ENCODE measurements at places on chromosomes 1 and 21.

- no peak for ATAC-seq
Measured at GRCh38 chr1:71967670-71968069, 314.7 kb downstream of the NEGR1 start.

- ATAC-seq, result no peak
Measured at GRCh38 chr1:119004781-119005180, 16.6 kb upstream of the TBX15 start.

- ATAC-seq, result no peak
Measured at GRCh38 chr21:21076491-21076890, 78.3 kb downstream of the NCAM2 start.

DNA sequence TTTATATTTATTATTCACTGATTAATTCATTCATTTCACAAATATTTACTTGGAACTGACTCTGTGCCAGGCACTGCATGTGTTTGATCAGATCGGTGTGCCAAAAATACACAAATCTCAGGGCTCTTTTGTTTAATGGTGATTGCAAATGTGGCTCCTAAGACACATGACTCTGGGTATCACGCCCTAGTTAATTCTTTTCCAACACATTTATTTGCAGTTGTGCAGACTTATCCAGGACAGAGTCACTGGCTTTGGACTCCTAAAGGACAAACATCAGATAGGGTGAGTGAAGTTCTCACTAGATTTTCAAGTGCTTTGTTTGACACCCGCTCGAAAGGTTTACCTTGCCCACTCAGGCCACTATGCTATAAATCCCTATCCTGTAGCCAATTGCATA is 335.5 kb downstream of the BARHL2 start:
- ATAC-seq, result no peak

GRCh38 chr1:202220733-202221132 is 27.1 kb downstream of the LGR6 start:
- no peak for ATAC-seq

DNA sequence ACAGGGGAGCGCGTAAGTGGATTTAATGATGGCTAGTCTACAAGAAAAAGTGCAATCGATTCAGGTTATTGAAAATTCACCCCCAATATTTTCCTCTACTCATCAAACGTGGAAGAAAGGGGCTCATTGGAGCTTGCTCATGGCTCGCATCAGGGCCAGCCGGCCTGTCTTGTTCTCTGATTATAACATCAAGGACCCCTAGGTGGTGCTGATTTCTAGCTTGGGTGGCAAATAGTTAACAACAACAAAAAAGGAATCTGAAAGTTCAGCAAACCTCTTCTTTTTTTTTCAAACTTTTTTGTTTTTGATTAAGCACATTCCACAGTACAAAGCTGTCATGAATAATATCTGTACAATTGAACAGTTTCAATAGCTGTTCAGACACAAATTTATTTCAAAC is 35.8 kb upstream of the SOD1 start:
- ATAC-seq, result no peak

DNA sequence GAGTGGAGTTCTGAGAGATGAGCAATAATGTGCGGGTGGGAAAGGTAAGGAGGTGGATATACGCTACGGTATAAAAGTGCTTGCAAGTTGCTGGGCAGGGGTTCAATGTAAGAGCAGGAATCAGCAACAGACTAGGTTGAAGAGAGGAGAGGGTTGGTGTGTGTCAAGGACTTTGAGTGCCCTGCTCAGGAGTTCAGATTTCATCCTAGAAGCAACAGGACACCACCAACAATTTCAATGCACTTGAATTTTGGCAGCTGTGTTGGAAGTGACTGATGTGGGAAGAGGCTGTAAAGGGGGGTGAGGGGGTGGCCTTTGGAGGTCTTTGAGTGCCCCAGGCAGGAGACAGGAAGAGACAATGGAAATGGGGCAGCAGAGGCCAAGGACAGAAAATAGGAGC is 57.3 kb downstream of the RHOU start:
- ATAC-seq, result no peak

DNA sequence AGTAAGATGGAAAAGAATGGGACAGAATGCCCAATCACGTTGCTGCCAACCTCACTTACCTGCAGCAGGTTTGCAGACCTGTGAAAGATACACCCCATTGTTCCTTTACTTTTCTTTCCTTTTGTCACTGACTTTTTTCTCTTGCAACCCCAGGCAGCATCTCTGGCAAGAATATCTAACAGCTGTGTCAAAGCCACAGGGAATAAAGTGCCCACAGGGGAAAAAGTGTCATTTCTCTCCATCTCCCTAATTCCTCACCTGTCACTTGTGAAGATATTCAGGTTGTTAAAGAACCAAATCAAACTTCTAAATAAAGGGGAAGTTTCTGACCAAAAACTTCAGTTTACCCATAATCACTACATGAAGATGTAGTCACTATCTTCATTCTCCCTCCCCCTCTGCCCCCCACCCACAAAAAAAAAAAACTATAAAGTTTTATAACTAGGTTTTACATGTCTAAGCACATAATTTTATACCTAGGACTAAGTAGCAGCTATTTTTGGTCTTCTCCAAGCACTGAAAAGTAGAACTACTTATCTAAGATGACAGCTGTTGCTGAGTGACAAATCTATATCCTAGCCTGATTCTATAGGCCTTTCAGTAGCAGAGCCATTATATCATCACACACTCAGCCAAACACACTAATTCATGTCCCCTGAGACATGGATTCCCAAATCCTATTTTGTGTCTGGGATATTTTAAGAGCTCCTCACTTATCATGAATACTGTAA is 54.9 kb downstream of the TBX15 start:
- ATAC-seq, result no peak

DNA sequence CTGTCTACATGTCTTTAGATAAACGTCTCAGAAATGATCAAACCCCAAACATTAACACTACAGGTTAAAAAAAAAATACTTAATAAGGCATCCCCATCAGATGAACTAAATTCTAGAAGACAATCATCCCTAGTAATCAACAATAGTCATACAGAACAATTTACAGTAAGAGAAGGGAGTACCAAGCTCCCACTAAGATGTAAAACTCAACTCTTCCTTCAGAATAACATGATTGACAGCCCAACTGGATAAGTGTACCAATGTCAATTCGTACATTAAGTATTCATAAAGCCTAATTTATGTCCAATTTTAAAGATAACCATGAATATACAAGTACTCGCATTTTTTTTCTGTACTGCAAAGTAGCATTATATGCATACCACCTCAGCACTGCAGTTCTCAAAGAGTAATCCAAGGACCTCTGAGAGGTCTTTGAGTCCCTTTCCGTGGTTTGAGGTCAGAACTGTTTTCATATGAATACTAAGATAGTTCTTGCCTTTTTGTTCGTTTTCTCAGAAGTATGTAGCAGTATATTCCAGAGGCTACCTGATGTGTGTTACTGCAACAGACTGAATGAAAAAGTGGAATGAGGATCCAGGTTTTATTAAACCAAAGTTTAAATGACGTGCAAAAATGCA is 6.6 kb downstream of the SCAF4 start:
- ATAC-seq, result no peak

DNA sequence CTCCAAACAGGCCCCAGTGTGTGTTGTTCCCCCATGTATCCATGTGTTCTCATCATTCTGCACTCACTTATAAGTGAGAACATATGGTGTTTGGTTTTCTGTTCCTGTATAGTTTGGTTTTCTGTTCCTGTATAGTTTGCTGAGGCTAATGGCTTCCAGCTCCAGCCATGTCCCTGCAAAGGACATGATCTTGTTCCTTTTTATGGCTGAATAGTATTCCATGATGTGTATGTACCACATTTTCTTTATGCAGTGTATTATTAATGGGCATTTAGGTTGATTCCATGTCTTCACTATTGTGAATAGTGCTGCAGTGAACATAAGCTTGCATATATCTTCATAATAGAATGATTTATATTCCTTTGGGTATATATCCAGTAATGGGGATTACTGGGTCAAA is 111.8 kb downstream of the MAN1A2 start:
- ATAC-seq, result no peak

GRCh38 chr1:150895618-150896017 is 8.7 kb downstream of the CTXND2 start:
- no peak for ATAC-seq

GRCh38 chr1:99970713-99971255 is 988 bp downstream of the SLC35A3 start:
- ATAC-seq, result no peak

DNA sequence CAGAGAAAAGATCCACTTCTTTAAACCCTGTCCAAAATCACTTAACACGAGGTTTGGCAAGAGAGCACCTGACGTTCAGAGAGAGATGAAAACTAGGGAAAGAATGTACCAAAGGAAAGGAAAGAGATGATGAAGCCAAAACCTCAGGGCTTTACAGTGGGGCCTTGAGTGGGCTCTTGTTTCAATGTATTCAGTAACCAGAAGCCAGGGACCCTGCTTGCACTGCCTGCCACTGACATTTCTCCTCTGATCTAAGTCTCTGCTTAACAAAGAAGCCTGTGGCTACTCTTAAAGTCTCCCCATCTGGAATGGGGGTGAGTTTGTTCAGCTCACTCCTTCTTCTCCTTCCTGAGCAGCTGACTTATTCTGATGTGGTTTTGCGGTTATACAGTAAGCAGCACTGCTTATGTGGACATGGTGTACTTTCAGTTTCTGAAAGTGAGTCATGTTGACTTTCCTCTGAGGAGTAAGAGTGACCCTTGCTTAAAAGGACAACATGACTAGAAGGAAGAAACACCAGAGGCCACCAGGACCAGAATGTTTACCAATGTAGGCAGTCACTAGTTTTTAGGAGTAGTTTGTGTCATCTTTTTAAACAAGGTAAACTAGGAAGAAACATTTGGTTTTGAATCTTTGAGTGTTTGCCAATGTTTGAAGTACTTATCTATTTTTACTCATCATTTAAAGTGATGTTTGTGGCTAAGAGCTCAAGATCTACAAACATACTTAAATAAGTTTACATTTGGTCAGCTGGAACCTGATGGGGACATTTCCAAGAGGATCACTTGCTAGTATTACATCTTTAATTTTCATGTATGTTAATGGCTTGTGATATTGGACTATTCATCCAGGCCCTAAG is 87.4 kb downstream of the FASLG start:
- ATAC-seq, result peak; percentile 89

- ATAC-seq, result no peak
Measured at GRCh38 chr1:8947127-8947691, 1.5 kb downstream of the CA6 start.

DNA sequence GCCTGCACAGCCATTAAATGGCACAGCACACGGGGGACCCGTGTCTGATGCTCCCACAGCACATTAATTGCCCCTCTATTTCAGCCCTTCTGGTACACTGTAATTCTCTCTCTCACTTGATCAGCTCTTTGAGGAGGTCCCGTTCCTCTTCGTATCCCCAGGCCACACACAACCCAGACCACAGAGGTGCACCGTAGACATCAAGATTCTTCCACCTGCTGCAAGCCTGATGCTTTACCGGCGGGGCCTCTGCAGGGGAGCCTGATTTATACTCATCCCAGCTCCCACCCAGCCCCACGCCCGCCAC is 759 bp downstream of the SMYD3 start:
- peak; percentile 14 for ATAC-seq

GRCh38 chr1:116574581-116575291 is 3.9 kb upstream of the CD58 start:
- no peak for ATAC-seq

GRCh38 chr1:43931711-43932660 is 1.6 kb upstream of the ARTN start:
- no peak for ATAC-seq

- ATAC-seq, result no peak
Measured at GRCh38 chr1:118023199-118023598, 93.7 kb downstream of the WDR3 start.

GRCh38 chr1:28675924-28676257 is 7.3 kb downstream of the GMEB1 start:
- ATAC-seq, result no peak

- ATAC-seq, result peak; percentile 78
Measured at GRCh38 chr21:39518055-39518846, 66.5 kb downstream of the SH3BGR start.

- ATAC-seq, result no peak
Measured at GRCh38 chr1:53687426-53687825, 51.5 kb downstream of the GLIS1 start.

GRCh38 chr1:9127395-9128165 is 1.3 kb downstream of the GPR157 start:
- ATAC-seq, result no peak

- ATAC-seq, result no peak
Measured at GRCh38 chr1:226579781-226580323, 31.3 kb downstream of the STUM start.

GRCh38 chr1:167499664-167500101 is 18.6 kb downstream of the CD247 start:
- ATAC-seq, result peak; percentile 98

- ATAC-seq, result peak; percentile 92
Measured at GRCh38 chr1:155989242-155990004, 11.1 kb upstream of the ARHGEF2 start.

DNA sequence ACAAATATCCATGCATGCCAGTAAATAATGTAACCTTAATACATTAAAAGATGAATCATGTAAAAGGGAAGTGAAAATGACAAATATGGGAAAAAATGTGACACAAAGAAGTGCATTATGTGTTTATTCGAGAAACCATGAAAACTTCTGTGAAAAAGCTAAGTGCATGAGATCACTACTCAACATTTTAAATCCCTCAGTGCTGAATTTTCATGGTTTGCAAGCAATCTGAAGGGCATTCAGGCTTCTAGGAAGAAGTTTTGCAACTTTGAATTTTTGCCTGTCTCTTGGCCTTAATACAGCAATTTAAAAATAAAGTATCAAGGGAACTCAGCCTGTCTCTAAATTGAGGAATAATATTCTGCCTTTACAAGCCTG is 78.2 kb downstream of the MAP3K7CL start:
- no peak for ATAC-seq

DNA sequence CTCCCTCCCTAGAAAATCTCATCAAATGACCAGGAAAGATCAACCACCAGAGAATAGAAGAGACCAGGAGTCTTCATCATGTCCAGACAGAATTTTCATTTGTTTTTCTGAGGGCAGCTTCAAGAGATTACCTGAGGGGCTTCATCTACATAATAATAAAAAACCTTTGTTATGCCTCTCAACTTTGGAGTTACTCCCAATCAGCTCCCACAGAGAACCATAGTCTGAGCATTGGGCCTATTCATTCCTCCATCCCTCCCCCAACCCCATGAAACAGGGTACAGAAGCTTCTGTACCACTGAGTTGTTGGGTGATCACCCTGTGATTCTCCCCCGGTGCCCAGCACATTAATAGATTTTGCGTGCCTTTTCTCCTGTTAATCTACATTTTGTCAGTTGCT is 53.3 kb upstream of the PRRC2C start:
- no peak for ATAC-seq

DNA sequence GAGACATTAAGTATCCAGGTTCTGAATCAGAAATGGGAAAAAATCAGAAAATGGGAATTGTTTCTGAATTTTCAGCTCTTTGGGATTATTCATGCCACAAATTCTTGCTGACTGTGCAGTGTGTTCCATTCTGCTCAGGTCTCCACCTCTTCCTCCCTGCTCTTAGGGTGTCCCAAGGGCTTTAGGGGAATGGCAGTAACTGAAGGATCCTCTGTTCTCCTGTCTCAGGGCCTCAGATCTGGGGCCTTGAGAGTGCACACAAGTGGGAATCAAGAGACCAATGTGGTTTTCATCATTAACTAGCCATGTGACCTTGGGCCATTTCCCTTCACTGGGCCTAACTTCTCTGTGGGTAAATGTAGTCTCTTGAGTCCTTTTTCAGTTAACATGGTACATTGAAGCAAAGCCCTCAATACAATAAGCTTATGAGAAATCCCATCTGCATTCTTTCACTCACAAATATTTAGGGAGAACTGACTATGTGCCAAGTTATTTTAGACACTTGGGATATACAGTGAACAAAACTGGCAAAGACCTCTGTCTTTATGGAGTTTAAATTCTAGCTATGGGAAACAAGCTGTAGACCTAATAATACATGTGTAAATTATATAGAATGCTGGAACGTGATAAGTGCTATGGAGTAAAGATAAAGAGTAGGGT is 75.7 kb upstream of the SPATA6 start:
- no peak for ATAC-seq

Measured in stimulated activated memory B cell treated with anti-CD40 and anti-IgM and Interleukin-4, amounts not matched to agents 10 μg/mL and 1 μg/mL and 100 μg/mL, for 72 hours (primary cell).